SK-MEL-5 (cell line): ENCODE measurements at places on chromosomes 6 and 20. TPM values are rescaled to one million over a fixed set of nuclear protein-coding genes. Genes with fewer than 3 reads are reported as not detected.

DNA sequence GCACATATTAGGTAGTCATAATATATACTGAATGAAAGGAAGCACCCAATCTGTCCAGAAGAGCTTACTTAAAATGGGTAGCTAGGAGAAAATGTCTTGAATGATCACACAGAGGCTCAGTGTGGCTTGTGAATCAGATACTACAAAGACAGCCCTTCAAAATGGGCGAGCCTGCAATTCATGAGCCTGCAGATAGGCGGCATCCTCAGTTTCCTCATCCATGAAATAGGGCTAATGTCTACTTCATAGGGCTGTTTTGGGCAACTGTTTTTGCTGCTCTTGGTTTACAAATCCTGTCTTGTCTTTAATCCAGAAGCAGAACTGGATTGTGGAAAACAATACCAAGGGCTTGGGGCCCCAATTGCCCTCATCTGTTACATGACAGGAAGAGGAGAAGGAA is 129.3 kb upstream of the KCNK16 start:
- DNase-seq, result peak; percentile 64

GRCh38 chr6:130354322-130354721 is 11.5 kb upstream of the TMEM200A start:
- DNase-seq, result no peak

GRCh38 chr6:33926451-33926850 is 122.6 kb upstream of the MLN start:
- DNase-seq, result peak; percentile 30

GRCh38 chr6:2471472-2471871 is 226.1 kb upstream of the GMDS start:
- no peak for DNase-seq

DNA sequence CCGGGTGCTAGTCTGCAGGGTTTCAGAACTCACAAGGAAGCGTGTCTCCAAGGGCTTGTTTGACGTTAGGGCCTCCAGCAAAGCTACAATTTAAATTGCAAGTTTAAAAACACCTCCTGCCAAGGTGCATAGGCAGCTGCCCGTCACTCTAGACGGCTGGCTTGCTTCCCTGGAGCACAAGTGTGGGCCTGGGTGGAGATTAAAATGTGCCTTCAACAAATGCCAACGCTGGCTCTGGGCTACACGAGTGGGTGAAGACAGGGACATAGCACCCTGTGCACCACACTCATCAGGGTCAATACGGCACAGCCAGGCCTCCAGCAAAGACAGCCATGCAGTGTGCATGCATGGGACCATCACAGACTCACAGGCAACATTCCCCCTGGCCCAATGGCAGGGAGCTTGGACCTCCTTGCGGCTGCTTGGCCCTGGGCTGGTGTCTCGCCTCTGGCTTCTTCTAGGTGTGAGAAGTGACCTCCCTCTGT is 48.4 kb upstream of the FRMD1 start:
- no peak for DNase-seq

TRAPPC3L gene
- 0.21 TPM in 1 of 2 replicates, not detected in the other for total RNA-seq

DNA sequence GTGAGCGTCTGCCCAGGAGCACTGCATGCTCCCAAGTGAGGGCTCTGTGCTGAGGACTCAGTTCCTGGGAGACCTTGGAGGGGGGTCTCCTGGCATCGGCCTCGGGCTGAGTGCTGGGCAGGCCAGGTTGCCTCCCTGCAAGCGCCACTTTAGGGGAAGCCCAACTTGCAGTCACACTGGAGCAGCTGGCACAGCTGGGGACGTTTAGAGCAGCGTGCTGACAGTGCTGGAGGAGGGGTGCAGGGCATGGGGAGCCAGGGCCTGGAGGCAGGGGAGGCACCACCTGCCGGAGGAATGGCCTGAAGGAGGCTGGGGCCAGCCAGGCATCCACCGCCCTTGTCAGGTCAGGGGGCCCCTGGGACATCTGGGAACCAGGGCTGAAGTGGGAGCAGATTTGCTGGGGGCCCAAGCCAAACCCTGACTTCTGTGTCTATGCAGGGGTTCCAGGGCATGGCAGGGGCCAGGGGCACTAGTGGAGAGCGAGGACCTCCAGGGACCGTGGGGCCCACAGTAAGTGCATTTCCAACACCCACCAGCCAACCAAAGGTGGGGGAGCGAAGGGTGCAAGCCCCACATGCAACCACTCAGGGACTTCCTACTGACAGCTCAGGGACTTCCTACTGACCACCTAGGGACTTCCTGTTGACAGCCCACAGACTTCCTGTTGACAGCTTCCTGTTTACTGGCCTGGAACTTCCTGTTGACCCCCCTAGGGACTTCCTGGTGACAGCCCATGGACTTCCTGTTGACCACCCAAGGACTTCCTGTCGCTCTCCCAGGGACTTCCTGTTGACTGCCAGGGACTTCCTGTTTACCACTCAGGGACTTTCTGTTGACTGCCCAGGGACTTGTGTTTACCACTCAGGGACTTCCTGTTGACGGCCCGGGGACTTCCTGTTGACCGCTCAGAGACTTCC is 33.6 kb downstream of the COL20A1 start:
- no peak for DNase-seq

EYA2 gene
- total RNA-seq, result not detected in 2 replicates

GRCh38 chr20:57628047-57628961 is 8.1 kb upstream of the ZBP1 start:
- DNase-seq, result no peak

TMEM14B gene
- total RNA-seq, result 253 and 309 TPM in 2 replicates

DNA sequence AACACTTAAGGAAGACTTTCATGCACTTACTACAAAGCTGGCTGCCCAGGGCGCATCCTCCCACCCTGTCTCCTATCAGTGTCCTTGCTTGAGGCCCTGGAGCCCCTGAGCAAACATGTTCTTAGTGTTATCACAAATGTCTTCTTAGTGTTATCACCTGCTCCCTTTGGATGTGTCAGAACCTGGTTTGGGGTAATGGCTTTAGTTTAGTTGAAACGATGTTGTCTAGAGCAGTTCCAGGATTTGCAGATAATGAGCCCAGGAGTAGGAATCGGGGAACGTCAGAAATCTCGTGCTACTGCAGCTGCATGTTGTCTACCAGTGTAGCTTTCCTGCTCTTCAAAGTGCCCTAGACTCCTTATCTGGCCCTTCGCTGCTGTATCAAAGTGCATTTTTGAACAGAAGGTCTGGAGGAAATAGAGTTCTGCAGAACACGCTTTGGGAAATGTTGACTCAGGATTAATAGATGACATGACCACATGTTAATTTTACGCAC is 69.6 kb downstream of the PHACTR2 start:
- DNase-seq, result no peak

FAM209B gene
- total RNA-seq, result not detected in 2 replicates

DNA sequence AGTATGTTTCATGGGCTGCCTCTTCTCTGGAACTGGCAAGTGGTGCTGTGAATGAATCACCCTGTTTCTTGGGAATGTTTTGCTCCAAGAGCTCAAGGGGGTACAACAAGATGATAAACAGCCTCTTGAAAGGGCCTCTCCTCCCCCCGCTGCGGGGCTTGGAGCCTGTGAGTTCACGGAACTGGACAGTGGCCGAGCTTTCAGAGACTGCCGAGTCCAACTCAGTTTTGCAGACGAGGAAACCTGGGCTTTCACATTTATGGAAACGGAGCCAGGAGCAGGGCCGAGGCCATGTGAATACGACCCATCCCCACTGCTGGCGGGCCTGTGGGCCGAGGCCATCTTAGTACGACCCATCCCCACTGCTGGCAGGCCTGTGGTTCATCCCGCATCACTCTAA is 18.2 kb upstream of the SRC start:
- no peak for DNase-seq

PCK1 gene
- total RNA-seq, result 0.32 TPM in 1 of 2 replicates, not detected in the other

DNA sequence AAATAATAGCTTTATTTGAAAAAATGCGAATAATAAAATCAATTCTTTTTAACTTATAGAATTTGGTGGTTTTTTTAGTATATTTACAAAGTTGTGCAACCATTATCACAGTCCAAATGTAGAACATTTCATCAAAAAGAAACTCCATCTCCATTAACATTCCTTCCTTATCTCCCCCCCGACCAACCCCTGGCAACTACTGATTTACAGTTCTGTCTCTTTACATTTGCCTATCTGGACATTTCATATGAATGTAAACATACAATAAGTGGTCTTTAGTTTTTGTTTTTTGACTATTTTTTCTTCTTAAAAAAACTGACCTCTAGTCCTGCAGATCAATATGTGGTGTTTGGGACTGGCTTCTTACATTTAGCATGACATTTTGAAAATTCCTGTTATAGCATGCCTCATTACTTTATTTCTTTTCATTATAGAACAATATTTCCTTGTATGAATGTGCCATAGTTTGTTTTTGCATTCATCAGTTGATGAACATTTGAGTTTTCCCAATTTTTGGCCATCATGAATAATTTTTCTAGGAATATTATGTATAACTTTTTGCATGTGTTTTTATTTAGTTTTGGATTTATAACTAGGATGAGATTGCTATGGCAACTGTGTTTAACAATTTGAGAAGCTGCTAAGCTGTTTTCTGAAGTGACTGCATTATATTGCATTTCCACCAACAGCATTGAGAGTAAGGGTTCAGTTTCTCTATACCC is 344.7 kb downstream of the NKAIN2 start:
- DNase-seq, result no peak

HLA-DRA gene
- 5.7 and 10.0 TPM in 2 replicates for total RNA-seq

GRIK2 gene
- 8.5 and 9.3 TPM in 2 replicates for total RNA-seq

DNA sequence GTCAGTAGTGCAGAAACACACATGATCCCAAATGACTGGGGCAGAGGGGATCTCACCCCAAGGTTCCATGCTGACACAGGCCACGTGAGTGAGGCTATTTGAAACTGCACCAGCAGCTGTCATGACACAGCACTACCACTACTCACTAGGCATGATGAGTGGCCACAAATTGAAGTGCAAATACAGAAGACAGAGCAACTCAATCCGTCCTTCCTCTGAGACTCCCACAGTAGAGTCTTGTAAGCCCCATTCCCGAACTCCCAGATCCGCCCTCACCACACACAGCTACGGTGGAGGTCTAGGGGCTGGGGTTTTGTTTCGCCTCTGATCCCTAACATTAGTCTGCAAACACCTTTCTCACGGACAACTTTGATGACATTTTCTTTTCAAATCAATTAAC is 113.3 kb upstream of the NUP153 start:
- DNase-seq, result peak; percentile 64

DNA sequence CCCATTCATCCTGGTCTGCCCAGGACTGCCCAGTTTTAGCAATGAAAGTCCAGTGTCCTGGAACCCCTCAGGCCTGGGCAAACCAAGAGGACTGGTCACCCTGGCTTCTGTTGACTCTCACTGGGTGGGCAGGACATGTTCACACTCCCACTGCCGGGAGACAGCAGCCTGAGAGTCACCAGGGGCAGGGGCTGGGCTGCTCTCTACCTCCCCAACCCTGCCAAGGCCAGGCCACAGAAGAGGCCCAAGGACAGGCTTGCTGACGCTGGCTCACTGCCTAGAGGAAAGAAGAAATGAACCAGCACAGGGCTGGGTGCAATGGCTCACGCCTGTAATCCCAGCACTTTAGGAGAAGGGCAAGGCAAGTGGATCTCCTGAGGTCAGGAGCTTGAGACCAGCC is 36.9 kb downstream of the C20orf203 start:
- no peak for DNase-seq

SS18L1 gene
- total RNA-seq, result 20.6 and 23.9 TPM in 2 replicates

DNA sequence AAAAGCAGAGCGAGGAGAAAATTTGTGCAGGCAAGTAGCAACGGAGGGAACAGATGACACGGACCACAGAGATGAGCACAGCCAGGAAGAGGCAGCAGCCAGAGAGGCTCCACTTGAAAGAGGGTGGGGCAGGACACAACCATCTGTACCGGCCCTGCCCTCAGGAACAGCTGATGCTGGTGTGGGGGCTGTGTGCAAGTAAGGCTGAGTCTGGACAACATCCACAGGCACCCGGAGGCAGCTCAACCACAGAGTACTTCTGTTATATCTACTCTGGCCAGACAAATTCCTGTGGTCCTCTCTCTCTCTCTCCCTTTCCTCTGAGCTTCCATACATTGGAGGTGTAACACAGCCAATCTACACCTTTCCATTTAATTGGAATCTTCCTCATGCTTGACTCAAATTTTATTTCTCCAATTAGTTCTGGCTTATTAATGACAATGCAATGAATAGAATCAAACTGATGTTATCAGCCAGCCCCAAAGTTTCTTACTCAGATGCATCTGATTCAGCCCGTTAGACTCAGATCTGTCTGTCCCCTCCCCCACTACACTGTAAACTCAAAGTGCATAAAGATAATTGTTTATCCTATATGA is 24.9 kb downstream of the KIF13A start:
- peak; percentile 33 for DNase-seq

NKAIN4 gene
- not detected in 2 replicates for total RNA-seq

NT5DC1 gene
- 37.7 and 37.9 TPM in 2 replicates for total RNA-seq

OR2H2 gene
- total RNA-seq, result not detected in 2 replicates

HSPA12B gene
- 0.21 TPM in 1 of 2 replicates, not detected in the other for total RNA-seq
